CD4-positive, alpha-beta T cell treated with Interferon gamma for 1 hour (primary cell): ENCODE measurements at places on chromosomes 4 and X.
A peak's percentile ranks its signal among the peaks of the same experiment; 100 is the strongest.

DNA sequence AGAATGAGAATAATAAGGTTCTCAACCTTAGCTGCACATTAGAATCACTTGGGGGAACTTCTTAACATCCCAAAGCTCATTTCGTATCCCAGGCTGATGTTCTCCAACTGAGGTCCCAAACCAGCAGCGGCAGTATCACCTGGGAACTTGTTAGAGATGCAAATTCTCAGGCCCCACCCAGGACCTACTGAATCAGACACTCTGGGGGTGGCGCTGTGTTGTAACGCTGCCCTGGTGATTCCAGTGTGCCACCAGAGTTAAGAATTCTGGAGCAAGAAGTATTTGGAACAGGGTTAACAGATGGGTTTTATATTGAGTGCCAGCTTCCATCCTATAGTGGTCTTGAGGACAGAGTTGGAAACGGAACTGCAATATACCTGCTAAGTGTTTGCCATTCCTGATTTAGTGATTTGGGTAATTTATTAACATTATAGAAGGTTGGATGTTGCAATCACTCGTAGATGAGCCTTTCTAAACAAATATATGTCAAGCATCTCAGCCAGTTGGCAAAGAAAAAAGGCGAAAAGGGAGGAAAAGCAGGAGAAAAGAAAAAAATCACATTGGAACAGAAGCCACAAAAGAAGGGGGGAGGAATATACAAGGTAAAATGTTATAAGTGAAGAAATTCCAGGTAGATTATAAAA lies 141.0 kb downstream of the ARX start:
- DNase-seq, result no peak

DNA sequence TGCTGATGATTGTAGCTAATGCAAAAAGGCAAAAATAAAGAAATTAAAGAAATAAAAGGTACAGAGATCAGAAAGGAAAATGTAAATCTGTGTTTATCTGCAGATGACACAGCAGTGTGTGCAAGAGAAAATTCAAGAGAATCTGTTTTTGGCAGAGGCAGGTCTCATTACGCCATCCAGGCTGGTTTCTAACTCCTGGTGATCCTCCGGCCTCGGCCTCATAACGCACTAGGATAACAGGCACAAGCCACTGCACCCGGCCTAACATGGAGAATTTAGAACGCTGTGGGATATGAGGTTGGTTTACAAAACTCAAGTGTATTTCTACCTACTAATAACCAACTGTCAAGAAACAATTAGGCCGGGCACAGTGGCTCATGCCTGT lies 29.4 kb downstream of the CTBP1 start:
- DNase-seq, result no peak

DNA sequence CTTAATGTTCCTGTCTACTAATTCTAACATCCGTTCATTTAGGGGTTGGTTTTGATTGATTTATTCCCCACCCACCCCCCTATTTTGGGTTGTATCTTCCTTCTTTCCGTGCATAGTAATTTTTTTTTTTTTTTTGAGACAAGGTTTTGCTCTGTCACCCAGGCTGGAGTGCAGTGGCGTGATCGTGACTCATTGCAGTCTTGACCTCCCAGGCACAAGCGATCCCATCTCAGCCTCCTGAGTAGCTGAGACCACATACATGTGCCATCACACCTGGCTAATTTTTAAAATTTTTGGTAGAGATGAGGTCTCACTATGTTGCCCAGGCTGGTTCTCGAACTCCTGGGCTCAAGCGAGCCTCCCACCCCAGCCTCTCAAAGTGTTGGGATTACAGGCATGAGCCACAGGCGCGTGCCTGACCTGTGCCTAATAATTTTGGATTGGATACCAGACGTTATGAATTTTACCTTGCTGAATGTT lies 79.9 kb downstream of the ZFX start:
- no peak for DNase-seq

DNA sequence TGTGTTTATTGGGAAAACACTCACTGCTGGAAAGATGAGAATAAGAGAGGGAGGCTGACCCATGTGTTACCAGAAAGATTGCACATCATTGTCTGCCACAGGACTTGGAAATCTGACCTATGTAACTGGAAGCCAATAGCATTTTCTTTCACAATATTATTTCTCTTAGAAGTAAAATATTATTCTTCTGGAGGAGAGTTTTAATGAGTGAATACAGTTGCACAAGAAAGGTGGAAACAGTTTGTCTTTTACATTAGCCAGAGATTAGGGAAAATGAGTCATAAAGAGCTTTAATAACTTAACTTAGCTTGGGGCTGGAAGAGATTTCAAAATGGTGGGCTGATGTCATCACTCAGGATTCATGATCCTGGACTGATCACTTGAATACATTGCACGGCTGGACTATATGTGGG lies 31.5 kb upstream of the LNX1 start:
- DNase-seq, result no peak

DNA sequence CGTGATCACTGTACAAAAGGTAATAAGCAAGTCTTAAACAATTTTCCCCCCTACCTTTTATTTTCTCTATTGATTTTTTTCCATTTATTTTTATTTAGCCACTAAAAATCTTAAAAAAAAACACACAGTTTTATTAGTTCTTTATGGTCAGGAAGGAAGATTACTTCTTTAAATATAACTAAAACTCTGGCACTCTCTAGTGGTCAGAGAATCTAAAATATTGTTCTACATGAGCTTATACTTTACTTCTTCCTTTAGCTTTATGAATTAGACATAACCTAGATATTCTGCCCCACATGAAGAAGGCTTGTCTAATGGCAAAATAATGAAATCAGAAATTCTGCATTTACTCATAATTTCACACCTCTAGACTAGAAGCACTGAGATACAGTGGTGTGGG lies 135.2 kb downstream of the PDE5A start:
- no peak for DNase-seq

- peak; percentile 18 for DNase-seq
Measured at GRCh38 chr4:47490550-47490949, 5.5 kb downstream of the ATP10D start.
